Stimulated activated CD4-positive, alpha-beta T cell treated with anti-CD3 and anti-CD28 coated beads, TNF-alpha, amount 100 ng/mL, for 1 hour (primary cell): ENCODE measurements at places on chromosomes 16 and 17.

GRCh38 chr17:38667099-38667786 is 7.5 kb downstream of the EPOP start:
- DNase-seq: no peak

DNA sequence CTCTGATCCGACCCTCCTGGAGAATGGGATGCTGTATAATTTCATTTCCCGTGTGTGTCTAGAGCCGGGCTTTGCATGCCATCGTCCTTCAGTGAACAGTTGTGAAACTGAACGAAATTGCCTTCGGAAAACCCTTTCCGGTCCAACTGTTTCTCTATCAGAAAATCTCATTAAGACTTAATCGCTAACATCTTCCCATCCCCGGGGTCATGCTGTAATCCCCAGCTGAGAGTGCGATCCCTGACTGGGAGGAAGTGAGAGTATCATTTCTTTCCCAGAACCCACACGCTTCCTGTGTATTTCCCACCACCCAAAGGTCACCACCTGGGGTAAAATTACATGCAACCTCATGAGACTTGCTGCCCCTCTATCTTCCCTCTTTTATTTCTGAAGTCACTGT is 75.6 kb upstream of the RBFOX1 start:
- no peak for DNase-seq

- no peak for DNase-seq
Measured at GRCh38 chr17:58193641-58194255, 1.2 kb downstream of the EPX start.

- peak; percentile 50 for DNase-seq
Measured at GRCh38 chr16:70395345-70395901, 43.5 kb downstream of the ST3GAL2 start.

GRCh38 chr17:78879635-78880186 is 23.3 kb downstream of the CEP295NL start:
- no peak for DNase-seq

DNA sequence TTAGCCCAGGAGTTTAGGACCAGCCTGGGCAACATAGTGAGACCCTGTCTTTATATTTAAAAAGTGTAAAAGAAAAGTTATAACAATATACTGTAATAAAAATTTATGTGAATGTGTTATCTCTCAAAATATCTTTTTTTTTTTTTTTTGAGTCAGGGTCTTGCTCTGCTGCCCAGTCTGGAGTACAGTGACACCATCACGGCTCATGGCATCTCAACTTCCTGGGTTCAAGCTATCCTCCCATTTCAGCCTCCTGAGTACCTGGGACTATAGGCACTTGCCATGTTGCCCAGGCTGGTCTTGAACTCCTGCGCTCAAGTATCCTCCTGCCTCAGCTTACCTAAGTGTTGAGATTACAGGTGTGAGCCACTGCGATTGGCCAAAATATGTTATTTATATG is 45.5 kb upstream of the SLC25A19 start:
- no peak for DNase-seq

DNA sequence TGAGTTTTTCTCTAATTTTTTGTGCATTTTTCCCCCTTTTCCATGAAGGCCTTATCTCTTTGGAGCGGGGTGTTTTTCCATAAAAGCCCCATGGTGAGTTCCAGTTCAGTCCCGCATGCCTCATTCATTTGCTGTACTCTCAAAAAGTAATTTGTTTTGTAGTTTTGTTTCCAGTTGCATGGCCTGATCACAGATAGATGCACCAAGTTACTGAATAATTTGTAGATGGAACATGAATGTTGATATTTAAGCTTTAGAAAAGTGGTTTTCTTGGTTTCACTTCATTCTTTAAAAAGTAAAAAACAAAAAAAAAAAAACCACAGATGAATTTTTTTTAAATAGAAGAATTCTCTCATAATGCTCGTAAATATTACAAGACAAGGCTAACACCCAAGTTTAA is 349.2 kb downstream of the BCAS3 start:
- no peak for DNase-seq

- DNase-seq: no peak
Measured at GRCh38 chr17:16975277-16975651, 3.3 kb upstream of the TNFRSF13B start.

GRCh38 chr16:66468321-66468965 is 41.3 kb downstream of the BEAN1 start:
- DNase-seq: no peak

DNA sequence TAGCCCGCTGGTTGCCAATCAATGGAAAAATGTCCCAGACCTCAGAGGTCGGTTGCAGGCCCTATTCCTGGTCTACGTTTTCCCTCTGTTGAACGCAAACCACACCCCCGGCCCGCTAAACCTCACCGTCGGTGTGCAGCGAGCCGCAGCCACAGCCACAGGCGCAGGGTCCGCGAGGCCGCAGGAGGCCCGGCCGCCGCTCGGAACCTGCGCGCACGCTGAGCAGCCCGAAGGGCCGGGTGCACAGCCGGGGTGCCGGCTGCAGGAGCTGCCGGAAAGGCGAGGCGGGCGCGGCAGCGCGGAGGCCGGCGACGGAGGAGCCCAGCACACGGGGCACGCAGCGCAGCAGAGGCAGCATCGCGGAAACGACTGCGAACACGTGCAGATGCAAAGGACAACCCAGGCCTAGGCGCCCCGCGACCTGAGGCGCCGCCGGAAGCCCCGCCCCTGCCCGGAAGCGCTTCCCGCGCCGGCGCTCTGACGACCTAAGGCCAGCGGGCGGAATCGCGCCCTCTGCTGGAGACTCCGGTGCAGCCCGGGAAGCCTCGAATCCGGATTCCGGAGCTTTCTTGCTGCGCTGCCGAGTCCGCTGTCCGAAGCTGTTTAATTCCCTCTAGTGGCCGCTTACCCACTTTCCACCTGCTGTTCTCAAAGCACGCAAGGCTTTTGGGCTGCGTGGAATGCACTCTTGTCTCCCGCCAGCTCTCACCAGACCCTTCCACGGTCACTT is at the start of gene C1QBP:
TSS of gene C1QBP (minus strand) at position 440 of the 730 bp plus-strand sequence. CDS start at position 358, 82 bp downstream.
- peak; percentile 90 for DNase-seq

DNA sequence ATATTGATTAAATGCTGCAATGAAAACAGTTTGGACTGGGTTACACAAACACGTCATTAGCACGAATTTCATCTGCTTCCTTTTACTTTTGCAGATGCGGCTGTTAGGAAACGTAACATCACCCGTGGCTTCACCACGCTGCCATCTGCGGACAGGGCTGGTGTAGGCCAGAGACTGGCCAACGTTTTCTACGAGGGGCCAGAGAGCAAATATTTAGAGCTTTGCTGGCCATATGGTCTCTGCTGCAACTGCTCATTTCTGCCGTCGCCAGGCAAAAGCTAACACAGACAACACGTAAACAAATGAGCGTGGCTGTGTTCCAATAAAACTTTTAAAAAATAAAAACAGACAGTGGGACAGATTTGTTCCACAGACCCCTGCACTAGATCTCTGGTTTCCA is 96.6 kb downstream of the ENGASE start:
- DNase-seq: no peak

DNA sequence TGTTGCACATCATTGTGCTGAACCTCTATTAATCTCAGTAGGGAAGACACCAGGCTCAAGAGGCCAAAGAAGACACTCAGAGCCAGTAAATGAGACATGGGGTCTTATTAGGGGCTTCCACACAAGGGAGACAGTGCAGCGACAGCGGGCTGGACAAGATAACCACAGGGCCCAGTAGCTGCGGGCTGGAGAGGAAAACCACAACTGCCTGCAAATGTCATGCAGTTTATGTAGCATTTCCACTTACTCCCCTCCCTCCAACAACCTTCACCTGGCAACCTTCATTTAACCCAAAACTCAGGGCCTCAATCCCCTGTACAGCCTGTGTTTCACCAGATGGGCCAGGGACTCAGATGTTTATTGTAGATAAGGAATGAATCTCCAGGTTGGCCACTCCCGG is 185.6 kb downstream of the UTP18 start:
- no peak for DNase-seq

- DNase-seq: no peak
Measured at GRCh38 chr17:74723891-74724290, 11.2 kb upstream of the CD300LF start.

- no peak for DNase-seq
Measured at GRCh38 chr17:10772425-10773380, 31.2 kb downstream of the TMEM238L start.

DNA sequence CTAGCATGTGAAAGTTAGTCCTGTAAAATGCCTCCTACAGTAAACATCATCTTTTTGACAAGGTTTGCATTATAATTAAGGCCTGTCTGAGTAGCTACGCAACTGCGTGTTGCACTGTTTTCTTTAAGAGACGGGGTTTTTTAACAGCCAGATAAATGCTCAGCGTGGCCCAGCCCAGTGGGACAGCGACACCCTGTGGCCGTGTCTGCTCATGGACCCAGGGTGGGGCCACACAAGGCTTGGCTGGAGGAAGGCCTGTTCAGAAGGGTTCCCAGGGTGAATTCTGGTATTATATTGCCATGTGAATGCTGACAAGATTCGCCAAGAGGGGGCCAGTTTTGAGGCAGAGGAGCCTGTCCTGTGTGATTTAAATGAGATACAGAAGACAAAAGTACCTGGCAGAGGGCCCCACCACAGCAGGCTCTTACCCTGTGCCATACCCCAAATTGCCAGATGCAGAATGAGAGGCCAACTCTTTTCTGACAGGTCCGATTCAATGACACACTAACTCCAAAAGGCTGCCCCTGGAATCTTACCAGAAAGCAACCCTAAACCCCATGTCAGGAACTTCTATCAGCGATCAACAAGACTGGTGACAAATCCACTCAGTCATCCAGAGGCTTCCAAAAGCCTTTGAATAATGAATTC is 65.9 kb upstream of the IRX6 start:
- DNase-seq: peak; percentile 25

GRCh38 chr16:56589141-56590039 is at the start of gene MT3:
Gene MT3 (plus strand): TSS chr16:56589528. CDS start chr16:56589591, 63 bp downstream.
- no peak for DNase-seq

GRCh38 chr16:12455287-12455798 is 348.3 kb downstream of the CPPED1 start:
- DNase-seq: peak; percentile 5

- DNase-seq: no peak
Measured at GRCh38 chr16:85391769-85392583, 221.1 kb upstream of the GSE1 start.

- no peak for DNase-seq
Measured at GRCh38 chr17:27241346-27241946, 52.5 kb upstream of the WSB1 start.

GRCh38 chr17:17783825-17784656 is 52.7 kb downstream of the SREBF1 start:
- no peak for DNase-seq

- DNase-seq: no peak
Measured at GRCh38 chr17:34006126-34006525, 249.0 kb upstream of the CCL2 start.

DNA sequence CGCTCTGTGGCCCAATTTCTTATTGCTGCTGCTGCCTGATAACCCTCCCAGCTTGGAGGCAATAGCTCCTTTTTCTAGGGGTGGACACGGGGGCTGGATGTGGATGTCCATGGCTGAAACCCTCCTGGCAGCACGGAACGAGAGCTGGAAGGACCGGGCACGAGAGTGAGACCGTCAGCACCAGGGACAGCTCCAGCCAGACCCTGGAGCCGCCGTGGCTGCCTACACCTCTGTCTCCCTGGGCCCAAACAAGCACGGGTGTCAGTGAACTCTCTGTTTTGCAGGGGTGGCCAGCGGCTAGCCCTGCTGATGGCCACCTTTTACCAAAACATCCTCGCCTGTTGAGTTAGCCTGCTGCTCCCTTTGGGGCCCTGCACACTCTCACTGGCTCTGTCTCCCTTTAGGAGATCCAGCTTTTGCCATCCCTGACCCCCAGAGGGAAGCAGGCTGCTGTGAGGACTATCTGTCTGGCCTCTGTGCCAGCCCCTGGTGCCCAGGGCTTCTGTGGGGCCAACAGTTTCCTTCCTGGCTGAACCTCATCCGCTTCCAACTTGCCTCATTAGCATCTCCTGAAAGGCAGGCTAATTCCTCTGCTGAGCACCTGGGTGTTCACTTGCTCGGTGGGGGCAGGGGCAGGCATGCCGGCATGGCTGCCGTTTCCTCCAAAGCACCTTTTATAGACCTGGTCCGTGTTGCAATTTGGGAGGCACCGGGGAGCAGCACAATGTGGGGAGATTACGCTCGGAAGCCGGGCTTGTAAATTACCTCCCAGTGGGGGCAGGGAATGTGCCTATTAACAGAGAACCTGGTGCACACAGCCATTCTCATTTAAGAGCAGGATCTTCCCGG is 118.1 kb downstream of the ENGASE start:
- DNase-seq: no peak

DNA sequence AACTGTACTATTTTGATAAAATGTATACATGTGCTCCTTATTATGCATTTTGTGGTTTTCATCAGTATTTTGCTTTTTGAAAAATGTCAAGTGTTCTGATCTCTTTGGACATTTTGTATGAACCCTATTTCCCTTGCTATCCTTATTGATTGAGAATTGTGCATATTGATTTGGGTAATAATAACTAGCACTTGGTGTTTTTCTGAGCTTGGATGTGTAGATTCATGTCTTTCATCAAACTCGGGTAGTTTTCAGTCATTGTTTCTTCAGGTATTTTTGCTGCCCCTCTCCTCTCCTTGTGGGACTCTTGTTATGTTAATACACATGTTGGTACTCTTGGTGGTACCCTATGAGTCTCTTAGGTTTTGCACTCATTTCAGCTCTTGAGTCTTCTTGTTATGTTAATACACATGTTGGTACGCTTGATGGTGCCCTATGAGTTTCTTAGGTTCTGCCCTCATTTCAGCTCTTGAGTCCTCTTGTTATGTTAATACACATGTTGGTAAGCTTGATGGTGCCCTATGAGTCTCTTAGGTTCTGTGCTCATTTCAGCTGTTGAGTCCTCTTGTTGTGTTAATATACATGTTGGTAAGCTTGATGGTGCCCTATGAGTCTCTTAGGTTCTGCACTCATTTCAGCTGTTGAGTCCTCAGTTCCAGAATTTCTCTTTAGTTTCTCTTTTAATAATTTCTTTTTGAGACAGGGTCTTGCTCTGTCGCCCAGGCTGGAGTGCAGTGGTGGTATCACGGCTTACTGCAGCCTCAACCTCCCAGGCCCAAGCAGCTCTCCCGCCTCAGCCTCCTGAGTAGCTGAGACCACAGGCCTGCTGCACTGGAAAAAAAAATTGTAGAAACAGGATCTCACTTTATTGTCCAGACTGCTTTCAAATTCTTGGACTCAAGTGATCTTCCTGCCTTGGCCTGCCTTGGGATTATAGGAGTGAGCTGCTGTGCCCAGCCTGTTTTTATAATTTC is 19.3 kb downstream of the ZNF750 start:
- no peak for DNase-seq

DNA sequence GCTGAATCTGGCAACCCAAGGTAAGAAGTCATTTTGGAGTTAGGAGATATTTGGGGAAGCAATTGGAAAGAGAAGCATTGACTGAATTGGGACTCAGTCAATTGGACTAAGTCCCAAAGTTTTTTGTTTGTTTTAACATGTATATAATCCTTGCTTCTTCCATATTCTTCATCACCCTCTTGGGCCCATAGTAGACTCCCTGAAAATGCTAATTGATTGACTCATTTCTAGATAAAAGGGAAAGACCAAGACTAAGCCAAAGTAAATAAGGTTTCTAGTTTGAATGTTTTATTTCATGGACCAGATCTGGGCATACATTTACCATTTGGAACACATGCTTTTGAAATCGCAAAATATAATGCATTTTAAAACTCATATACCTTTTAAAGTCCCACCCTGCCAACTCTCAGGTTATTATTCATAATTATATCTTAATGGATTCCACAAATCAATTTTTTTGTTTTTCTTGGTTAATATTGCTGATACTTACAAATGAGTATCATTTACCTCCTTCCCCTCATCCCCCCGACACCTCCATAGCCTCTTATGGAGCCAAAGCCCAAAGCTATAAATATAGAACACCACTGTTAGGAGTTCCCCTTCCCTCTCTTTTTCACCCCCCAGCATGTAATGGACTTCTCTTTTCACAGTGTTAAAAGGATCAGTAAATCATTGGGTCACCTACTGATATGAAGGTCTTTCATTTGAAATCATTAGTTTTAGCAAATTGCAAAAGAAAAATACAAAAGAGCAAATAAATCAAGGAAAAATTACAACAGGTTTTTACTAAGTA is 674.0 kb upstream of the SOX9 start:
- DNase-seq: no peak
